ENCODE measurements at places on chromosomes 6 and 20.
A peak's percentile ranks its signal among the peaks of the same experiment; 100 is the strongest.

- DNase-seq = peak; percentile 69
Observed at GRCh38 chr6:108589244-108589791, 28.6 kb downstream of the FOXO3 start.

DNA sequence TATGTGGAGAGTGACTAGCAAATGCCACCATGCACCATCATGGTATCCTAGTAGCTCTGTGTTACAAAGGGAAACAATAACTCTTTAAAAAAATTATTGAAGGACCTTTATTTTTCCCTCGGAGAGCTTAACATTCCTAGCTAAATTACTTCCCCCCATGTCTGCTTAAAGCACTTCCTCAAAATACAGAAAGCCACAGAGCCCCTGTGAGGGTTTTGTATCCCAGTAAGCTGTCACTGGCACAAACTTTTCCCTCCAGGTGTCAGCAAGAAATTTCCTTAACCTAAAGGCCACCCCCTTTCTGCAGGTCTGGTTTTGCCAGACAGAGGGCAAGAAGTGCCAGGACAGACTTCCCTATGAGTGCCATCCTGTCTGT is 340.0 kb upstream of the PRDM1 start:
- DNase-seq = no peak

- no peak for DNase-seq
Observed at GRCh38 chr6:137202078-137202477, 17.1 kb downstream of the IFNGR1 start.

DNA sequence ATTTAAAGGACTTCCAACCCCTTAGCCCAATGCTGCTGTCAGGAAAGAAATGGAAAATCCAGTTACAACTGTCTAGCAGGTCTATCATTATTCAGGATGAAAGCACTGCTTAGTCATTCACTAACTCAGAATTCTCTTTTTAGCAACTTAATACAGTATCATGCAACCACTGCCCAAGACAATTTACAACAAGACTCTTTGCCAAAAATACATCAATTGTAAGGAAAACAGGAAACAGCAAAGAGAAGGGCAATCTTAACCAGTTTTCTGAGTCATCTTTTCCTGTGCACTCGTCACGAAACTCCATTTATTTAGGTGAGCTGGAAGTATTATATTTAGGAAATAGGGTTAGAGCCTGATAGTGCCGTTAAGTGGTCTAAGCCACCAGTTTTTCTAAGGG is 1197.7 kb upstream of the CITED2 start:
- no peak for DNase-seq

- no peak for DNase-seq
Observed at GRCh38 chr6:5152460-5152859, 67.3 kb downstream of the PPP1R3G start.

GRCh38 chr20:59525500-59526241 is 78.7 kb upstream of the PHACTR3 start:
- DNase-seq = peak; percentile 72

DNA sequence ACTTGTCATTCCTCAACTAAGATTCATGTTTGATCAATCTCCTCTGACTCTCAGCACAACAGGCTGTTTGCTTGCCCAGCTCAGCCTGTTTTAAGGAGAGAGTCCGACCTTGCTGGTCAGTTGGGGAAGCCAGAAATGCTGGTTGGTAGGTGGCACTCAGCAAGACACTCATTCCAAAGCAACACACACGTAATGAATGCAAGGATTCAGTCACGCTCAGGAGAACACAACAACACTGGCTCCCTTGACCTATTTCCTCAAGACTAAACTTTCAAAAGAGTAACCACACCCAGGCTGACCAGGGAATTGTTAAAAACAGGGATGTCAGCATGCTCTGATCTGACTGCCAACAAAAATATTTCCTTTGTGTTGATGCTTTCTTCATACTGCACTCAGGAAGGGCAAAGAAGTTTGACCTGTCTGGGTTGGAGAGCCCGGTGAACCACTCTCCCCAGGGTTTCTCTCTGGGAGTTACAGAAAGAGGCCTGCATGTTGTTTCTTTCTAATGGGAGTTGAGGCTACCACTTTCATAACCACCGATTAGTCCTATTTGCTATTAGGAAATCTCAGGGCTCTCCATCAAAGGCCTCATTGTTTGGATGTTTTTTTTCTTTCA is 25.6 kb upstream of the PREP start:
- DNase-seq = no peak
